Aortic smooth muscle cell (primary cell): ENCODE measurements at places on chromosomes 1 and 21. TPM values are rescaled to one million over a fixed set of nuclear protein-coding genes. Genes with fewer than 3 reads are reported as not detected.

The CFHR3 gene
- 0.06 TPM in 1 of 2 replicates, not detected in the other for total RNA-seq

The SPRR1A gene
- total RNA-seq = not detected in 2 replicates

The RAP1GAP gene
- under 0.01 TPM in 1 of 2 replicates, not detected in the other for total RNA-seq

The NUP210L gene
- total RNA-seq = 0.12 and 0.13 TPM in 2 replicates

The SEMA4A gene
- 3.0 and 6.8 TPM in 2 replicates for total RNA-seq
